ENCODE measurements at places on chromosomes 16 and 17. TPM values are rescaled to one million over a fixed set of nuclear protein-coding genes. Genes with fewer than 3 reads are reported as not detected.

CORO1A gene
- 22.5 TPM for polyA plus RNA-seq

BOLA2B gene
- 37.9 TPM for polyA plus RNA-seq

TEX19 gene
- polyA plus RNA-seq: not detected

CACNA1H gene
- 4.4 TPM for polyA plus RNA-seq

GCGR gene
- not detected for polyA plus RNA-seq

GPR179 gene
- 0.58 TPM for polyA plus RNA-seq

CACNG3 gene
- polyA plus RNA-seq: not detected

CACNG1 gene
- polyA plus RNA-seq: 11.2 TPM

LGALS9B gene
- not detected for polyA plus RNA-seq

CCDC200 gene
- polyA plus RNA-seq: 8.8 TPM

TBX2 gene
- polyA plus RNA-seq: 132 TPM

MYLK3 gene
- 0.59 TPM for polyA plus RNA-seq

- no peak for DNase-seq
Observed at GRCh38 chr16:71761097-71761496, 36.6 kb upstream of the PHLPP2 start.

- no peak for DNase-seq
Observed at GRCh38 chr16:27273330-27273669, 4.7 kb upstream of the NSMCE1 start.

- no peak for DNase-seq
Observed at GRCh38 chr16:75282466-75283281, 31.2 kb upstream of the BCAR1 start.

- peak; percentile 63 for DNase-seq
Observed at GRCh38 chr16:79970551-79971236, 370.2 kb upstream of the MAF start.

DNA sequence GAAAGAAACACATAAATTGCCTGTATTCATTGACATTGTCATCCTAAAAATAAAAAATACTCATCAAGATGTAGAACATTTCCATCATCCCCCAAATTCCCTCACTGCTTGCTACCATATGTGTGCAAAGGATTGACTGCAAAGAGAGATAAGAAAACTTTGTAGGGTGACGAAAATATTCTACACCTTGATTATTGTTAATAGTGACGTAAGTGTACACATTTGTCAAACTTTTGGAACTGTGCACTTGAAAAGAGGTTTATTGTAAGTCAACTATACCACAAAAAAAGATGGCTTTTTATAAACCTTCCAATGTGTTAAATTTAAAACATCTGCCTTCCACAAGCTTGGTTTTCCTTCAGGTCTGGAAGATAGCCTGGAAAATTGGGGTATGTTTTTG is 359.5 kb downstream of the CDH8 start:
- no peak for DNase-seq

DNA sequence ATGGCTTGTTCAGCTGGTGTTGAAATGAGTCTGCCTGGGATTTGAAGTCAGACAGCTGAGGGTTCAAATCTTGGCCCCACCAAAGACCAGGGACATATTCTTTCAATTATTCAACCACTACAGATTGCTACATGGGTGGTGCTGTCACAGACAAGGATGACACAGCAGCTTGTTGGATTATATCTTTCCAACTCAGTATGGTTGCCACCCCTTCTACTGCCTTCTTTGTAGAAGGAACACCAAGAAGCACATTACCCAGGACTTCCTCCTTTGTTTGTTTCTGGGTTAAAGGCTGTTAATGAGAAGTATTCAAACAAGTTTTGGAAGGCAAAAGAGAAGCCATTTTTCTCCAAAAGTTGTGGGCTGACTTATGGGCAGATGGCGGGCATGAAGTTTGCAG is 78.6 kb downstream of the COPRS start:
- no peak for DNase-seq

GRCh38 chr17:22669721-22670120 is 977.4 kb downstream of the KCNJ18 start:
- no peak for DNase-seq

DNA sequence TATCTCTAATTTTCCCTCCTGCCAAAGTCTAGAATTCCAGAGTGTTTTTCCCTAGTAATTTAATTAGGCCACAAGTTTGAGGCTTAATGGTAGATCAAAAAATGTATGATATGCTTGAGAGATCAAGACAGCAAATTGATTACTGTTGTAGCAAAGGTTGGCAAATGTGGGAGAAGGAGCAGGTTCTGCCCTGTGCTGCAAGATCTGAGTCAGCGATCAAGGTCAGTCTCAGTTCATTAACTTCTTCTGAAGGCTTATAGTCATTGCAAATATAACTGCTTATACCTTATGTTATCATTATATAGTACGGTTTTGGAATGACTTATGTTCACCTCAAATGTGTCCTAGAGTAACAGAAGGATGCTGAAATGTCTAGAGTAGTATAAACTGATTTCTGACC is 231.1 kb upstream of the TBX2 start:
- no peak for DNase-seq

GRCh38 chr17:34987232-34987631 is 6.9 kb downstream of the LIG3 start:
- no peak for DNase-seq

DNA sequence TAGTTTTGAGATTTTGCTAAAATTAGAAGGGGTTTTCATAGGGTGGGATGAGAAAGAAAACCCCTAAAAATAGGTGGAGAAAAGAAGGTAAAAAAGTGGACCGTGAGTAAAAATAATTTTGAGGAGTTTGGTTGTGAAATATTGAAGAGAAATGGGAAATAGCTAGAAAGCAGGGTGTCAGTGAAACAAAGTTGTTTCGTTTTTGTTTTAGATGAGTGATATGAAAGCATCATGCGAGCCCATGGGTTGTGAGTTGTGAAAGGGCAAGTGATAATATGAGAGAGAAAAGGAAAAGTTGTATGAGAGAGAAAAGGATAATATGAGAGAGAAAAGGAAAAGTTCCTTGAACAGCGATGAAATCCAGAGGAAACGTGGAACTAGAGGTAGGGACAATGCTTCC is 7.3 kb upstream of the SMIM36 start:
- no peak for DNase-seq

- DNase-seq: no peak
Observed at GRCh38 chr16:54931120-54932014, 702 bp downstream of the IRX5 start.

DNA sequence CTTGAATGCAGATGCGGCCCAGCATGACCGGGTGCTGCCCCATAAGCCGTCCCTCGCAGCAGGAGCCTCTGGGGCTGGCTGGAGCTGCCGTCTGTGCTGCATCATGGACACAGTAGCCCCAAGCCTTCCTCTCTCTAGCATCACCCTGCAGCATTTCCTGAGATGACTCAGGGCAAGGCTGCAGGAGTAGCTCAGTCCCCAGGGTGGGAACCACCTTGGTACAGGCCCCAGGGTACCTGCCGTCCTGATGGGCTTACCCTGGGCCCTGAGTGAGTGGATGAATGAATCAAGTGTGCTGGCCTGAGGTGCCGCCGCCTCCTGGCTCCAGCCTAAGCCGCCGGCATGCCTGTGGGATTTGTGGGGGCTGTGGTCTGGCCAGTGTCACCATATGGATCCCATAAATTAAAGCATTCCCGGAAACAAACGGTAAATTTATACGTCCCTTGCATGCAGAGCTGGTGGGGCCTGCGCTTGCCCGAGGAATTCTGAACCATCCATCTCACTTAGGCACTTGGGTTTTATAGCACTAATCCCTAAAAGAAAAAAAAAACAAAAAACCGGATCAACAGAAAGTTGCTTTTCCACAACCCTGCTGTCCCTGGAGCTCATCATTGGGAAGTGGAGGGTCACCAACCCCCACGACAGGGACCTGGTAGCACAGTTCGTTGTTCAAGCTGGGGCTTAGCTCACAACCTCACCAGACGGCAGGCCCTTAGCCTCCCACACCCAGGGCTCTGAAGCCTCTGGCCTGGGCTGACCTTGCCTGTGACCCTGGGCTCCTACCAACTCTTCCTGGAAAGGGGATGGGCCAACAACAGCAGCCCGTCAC is 242.6 kb upstream of the CIBAR2 start:
- no peak for DNase-seq

DNA sequence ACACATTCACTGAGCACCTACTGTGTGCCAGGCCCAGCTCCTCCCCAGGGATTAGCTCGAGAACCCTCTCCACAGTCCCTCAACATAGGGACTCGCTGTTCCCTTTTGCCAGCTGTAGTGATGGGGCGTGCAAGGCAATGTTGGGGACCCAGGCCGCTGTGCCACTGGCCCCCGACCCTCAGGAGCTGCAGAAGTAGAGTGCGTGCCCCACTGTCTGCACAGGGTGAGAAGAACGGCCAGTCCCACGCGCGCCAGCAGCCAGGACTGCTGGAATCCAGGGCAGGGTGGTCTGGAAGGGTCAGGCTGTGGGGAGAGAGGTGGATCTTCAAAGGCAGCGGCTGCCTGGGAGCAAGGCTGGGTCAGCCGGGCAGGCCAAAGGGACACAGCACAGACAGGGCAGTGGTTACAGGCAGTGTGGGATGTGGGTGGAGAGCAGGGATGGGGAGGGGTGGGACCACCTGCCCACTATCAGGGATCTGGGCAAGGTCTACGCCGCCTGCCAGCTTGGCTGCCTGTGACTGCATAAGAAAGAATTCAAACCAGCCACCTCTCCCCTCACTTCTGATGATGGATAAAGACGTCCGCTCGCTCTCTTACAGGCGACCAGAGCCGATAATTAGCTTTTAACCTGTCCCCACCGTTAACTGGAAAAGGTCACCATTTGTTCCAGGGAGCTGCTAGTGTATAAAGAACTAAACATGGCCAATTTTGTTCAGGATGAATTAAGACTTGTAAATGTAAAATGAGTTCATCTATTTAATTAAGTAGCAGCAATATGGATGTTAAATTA is 86.7 kb upstream of the GSE1 start:
- DNase-seq: no peak

DNA sequence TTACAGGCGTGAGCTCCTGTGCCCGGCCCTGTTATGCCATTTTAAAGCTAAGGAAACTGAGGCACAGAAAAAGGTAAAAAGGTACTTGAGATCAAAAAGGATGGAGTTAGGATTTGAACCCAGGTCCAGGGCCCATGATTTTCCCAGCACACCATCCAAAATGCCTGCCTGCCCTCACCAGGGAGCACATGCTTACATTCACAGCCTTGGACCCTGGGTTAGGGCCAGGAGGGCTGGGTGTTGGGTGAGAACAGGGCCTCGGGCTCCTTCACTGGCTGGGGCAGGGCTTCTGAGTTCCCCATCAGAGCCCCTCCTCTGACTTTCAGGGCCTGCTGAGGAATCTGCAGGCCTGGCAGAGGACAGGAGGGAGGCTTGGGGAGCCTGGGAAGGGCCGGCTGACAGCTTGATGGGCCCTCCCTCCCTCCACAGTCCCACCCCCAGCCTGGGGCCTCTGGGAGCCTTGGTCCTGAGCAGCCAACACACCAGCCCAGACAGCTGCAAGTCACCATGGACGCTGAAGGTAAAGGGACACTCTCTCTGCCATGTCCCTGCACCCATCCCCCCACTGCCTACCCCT is at the start of gene QPRT:
QPRT (plus strand) TSS at position 490 of the 577 bp plus-strand sequence; CDS start at position 508, 18 bp downstream.
- DNase-seq: peak; percentile 70

DNA sequence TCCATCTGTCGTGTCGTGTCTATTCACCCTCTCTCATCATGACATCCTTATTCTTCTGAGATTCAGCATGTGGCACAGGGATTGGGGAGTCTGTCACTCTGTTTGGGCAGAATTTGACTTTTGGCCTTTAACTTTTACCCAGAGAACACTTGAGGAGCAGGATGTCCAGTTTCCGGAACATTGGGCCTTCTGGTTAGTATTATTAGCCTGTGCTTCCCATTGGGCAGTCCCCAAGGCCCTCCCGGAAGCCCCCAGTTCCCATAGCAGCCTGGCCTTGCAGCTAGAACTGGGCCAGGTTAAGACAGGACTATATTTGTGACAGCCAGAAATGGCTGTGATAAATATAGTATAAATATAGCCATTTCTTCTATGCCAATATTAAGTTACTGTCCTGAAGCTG is 9.6 kb downstream of the SCN4A start:
- DNase-seq: no peak

DNA sequence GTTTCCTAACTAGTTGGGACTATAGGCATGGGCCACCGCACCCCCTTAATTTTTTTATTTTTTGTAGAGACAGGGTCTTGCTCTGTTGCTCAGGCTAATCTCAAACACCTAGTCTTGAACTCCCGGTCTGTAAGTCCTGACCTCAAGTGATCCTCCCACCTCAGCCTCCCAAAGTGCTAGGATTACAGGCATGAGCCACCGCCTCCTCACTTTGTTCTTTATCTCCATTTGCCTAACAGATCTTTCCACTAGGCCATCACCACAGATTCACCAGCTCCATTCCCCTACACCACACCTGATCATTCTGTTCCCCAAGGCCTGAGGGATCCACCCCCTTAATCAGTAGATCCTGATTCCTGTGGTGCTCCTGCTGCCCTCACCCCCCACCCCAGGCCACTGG is 7.6 kb upstream of the ZNF629 start:
- DNase-seq: no peak

- DNase-seq: no peak
Observed at GRCh38 chr17:72590882-72591281, 470.1 kb downstream of the SOX9 start.

- DNase-seq: no peak
Observed at GRCh38 chr17:7249214-7249613, 2.3 kb downstream of the CTDNEP1 start.

DNA sequence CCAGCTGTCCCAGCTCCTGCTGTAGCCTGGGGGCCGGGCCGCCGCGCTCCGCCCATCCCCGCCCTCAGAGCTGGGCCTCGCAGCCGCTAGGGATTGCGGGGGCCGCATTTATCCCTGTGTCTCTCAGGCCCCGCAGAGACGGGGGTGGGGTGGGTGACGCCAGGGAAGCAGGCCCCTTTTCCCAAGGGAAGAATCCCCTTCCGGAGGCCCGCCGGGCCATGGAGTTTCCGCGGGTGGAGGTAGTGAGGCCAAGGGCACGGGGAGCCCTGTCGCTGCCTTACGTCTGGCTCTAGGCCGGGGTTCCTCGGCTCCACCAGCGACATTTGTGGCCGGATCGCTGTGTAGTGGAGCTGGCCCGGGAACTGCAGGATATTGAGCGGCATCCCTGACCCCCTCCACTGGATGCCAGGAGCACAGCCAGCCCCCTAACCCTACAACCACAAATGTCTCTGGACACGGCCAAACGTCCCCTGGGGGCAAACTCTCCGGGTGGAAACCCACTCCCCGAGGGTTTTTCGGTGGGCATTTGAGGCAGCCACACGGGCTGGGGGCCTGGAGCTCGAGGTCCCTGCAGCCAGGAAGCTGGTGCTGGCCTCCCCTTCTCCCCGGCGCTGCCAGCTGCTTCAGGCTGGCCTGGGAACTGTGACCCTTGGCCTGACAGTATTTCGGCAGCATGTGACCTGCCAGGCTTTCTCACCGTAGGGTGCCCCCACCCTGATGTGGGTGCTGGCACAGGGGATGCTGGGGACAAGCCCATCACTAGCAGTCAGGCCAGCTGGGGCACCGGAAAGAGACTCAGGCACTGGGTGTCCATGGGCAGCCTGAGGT is 12.0 kb upstream of the CD300A start:
- DNase-seq: peak; percentile 90

GRCh38 chr17:62625870-62626200 is 1.6 kb upstream of the MRC2 start:
- DNase-seq: no peak
